Fibroblast of the aortic adventitia (primary cell): ENCODE measurements at places on chromosomes 12 and 14.
A peak's percentile ranks its signal among the peaks of the same experiment; 100 is the strongest.

DNA sequence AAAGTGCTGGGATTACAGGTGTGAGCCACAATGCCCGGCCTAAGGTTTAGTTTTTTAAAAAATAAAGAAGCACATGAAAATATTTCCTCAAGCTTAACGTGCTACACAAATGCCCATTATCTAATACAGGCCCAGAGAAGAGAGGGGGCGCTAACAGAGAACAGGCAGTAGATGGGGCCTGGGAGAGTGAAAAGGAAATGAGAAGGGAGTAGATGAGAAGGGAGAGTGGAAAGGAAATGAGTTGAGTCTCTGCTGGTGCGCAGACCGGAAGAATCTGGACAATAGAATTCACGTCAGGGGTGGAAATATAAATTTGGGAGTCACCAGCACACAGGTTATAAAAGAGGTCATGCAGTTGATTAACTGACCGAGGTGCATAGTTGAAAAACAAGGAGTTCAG is 10.7 kb downstream of the PXN start:
- DNase-seq, result no peak

DNA sequence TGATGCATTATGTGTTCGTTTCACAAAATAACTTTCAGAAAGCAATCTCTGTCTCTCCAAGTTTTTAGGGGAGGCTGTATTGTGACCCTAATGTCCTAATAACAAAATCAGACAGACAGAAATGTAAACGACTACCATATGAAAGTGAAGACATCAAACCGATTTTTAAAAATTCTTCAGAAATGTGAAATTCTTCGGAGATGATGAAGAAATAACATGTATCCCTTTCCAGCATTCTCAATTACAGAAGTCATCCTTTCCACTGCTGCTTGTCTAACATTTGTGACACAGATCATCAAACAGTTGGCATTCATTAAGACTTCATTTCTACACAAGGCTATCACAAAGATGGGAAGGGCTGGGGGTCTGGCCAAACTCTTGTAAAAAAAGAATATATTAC is 41.0 kb downstream of the DMAC2L start:
- no peak for DNase-seq

GRCh38 chr12:64099397-64099796 is 122.7 kb downstream of the KICS2 start:
- DNase-seq, result peak; percentile 99

GRCh38 chr14:102775855-102776760 is 1.1 kb upstream of the TRAF3 start:
- peak; percentile 73 for DNase-seq

GRCh38 chr12:57044889-57045288 is 5.0 kb downstream of the MYO1A start:
- DNase-seq, result no peak
